ENCODE measurements at places on chromosomes 7 and 10.

DNA sequence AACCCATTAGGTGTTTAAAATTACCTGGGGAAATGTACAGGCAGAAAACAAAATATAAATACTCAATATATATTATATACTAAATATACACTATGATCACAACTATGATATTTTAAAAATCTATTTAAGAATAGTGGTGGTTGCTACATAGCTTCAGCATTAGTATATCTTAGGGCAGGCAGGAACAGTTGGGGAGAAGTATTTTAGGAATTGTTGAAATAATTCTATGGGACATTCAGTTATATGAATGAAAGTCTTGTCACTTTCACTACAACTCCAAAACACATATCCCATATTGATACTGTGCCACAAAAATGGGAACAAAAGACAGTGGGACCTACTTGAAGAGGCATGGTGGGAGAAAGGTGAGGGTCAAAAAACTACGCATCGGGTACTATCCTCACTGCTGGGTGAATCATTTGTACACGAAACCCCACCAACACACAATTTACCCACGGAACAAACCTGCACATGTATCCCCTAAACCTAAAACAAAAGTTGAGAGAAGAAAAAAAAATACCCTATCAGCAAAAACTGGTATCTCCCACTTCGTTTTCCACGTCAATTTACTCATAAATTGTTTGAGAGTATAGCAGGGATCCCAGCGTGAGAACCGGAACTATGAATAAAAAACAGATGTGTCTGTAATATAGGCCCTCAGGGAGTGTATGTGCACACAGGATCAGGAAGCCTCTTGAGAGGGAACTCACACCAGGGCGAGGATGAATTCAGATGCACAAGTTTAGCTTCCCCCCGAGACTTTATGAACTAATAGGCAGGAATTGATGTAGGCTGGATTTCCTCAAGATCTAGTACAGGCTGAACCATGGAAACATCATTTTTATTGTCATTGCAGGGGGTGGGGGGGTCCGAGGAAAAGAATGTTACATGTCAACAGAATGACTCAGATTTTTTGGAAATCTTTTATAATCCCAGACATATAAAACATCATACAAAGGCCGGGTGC lies 16.2 kb downstream of the SLC16A12 start:
- DNase-seq = no peak

GRCh38 chr10:5882961-5883360 lies 6.7 kb downstream of the ANKRD16 start:
- no peak for DNase-seq

DNA sequence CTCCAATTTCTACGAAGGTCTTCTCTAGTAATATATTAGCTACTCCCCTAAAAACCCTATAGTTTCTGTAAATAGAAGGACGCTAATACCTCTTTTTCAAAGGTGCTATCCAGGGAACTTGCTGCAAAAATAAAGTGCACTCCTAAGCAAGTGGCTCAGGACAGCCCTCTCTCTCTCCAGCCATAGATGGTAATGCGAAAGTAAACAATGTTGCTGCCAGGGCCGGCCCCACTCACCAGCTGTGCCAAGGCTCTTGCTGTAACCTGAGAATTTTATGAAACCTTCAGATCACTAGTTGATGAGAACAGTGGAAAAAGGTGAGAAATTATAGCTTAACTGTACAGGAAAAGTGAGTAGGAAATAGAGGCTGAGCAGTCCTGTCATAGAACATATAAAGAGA lies 10.9 kb upstream of the TAS2R39 start:
- no peak for DNase-seq

GRCh38 chr10:86252556-86252955 lies 114.0 kb downstream of the GRID1 start:
- no peak for DNase-seq

DNA sequence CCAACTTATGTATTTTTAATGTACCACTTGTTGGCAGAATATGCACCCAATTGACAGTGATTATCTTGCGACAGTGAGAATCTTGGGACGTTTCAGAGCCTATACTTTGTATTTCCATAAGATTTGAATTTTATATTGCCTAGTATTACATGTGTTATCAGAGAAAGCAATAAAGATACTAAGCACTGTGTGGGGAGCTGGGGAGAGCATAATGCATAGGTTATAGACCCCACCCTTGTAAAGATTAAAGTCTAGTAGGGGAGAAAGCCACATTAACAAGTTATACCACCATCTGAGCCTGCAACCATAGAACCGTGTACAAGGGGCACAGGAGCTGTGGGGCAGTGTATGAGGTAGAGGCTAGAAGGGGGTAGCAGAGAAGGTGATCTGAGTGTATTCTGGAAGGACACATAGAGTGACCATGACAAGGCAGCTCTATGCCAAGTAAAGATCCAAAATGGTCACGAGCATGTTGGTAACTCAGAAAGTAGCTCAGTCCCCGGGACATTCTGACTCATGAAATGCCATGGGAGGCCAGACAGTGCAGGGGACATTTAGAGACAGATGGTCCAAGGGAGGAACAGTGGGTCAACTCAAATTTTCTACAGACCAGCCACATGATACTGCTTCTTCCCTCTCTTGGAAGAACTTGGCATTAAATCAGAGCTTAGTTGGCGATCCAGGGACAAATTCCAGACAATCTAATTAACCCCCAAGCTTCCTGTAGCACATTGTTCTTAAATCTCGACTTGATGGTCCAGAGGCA lies 84.5 kb downstream of the ADRA2A start:
- DNase-seq = no peak

GRCh38 chr10:75283671-75284470 lies 48.1 kb upstream of the COMTD1 start:
- no peak for DNase-seq

- no peak for DNase-seq
These were observed 28.5 kb downstream of the DNAJB9 start for GRCh38 chr7:108598153-108598552.

GRCh38 chr10:86047588-86047987 lies 319.0 kb downstream of the GRID1 start:
- DNase-seq = no peak

GRCh38 chr7:157660971-157661610 lies 324.3 kb downstream of the DNAJB6 start:
- DNase-seq = no peak

GRCh38 chr10:88028654-88029053 lies 165.2 kb downstream of the PTEN start:
- no peak for DNase-seq

GRCh38 chr7:157679607-157680006 lies 342.8 kb downstream of the DNAJB6 start:
- no peak for DNase-seq

- DNase-seq = no peak
These were observed 1463.4 kb upstream of the CELF2 start for GRCh38 chr10:9554321-9554720.

DNA sequence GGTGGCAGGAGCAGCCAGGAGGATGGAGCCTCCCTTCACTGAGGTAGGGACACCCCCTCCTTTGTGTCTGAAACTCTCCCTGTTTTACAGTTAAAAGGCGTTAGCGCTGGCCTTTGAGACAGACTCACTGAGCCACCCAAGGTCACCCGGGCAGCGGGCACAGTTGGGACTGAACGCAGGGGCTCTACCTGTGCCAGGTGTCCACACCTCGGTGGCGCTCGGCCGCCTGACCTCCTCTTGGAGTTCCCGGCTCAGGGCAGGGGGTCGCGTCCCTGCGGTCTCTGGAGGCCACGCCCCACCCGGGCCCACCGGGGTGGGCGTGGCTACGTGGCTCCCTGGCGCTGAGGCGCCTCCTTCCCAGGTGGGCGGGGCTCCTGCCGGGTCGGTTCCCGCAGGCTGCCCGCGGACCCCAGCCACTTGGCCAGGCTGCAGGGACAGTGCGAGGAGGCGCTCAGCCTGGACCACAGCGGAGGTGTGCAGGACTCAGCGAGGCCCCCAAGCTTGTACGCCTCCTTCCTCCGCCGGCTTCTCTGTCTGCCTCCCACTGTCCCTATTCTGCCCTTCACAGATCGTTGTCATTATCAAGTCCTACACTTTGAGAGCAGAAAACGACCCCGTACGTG lies 39.9 kb upstream of the LEP start:
- DNase-seq = no peak

DNA sequence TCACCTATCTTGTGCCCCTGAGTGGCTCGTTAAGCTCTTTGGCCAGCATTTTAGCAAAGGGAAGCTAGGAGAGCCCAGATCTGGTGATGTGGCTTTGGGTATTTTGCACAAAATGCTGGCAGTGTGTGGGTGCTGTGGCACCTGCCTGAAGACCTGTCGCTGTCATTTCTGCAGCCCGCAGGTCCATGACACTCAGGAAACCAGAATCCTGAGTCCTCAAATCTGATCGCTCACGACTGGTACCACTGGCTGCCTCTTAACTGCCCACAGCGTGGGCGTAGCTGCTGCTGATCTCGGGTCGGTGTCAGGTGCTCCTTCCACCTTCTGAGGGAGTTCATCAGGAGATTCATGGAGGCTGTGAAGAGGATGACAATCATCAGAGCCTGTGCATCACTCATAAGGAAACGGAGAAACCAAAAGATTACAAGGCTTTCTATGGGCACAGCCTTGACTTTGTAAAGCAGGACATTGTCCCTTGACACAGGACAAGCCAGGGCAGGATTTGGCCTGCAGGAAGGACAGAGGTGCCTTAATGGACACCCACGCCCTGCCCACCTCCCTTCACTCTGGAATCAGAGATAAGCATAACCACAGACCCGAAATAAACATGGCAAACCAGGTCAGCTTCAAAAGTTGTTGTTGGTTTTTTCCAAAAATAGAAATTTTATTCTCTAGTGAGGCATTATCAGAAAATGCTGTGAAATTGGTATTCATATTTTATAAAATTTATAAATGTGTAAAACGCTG lies 71.0 kb upstream of the STK17A start:
- DNase-seq = no peak

GRCh38 chr10:5876181-5876768 lies 13.4 kb downstream of the ANKRD16 start:
- no peak for DNase-seq

DNA sequence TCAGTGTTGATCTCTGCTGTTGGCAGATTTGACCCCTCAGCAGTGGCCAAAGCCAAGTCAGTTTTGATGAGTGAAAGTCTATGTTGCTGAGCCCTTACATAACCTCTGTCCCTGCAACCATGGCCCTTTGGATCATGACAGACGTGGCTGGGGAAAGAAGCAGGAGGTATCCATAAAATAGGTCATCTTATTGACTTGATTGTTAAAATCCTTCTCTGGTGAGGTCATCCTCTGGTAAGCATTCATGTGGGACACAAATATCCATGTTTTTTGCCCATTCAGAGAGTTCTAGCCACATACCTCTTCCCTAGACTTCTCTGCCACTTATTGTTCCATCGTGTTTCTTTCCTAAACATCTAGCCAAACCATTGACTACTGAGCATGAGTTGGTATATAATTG lies 251.9 kb upstream of the PTER start:
- DNase-seq = no peak

DNA sequence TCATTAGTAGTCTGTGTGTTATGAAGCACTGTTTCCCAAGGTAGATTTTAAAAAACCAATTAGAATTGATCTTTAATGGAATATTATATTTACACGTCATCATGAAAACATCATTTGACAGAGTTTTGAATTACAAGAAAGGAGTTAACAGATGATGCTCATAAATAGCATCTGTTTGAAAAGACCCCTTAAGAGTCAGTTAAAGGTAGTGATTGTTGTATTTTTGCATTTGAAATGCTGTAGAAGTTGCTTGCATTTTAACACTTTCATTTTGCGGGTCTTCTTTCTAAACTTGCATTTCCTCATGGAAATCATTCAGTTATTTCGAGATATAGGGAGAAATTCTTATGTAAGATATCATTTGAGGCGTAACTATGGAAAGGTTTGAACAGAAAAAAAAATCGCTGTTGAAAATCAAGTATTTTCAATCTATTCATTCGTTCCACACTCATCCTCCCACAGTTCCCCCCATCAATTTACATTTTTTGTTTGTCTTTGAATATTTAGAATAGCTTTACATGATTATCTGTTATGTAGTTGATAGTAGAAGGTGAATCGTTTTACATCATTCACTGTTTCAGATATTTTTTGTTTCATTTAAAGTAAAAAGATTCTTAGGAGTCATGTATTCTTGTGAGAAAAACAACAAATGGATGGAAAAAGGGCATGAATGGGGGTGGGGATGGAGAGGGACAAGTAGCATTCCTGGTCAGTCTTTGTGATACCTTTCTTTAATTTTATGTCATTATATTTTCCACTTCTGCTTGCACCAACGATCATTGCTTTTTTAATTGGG lies 3.0 kb upstream of the SKIDA1 start:
- no peak for DNase-seq

GRCh38 chr7:50359995-50360925 lies 55.7 kb downstream of the IKZF1 start:
- DNase-seq = no peak

GRCh38 chr7:114173170-114173890 lies 241.3 kb upstream of the FOXP2 start:
- DNase-seq = no peak

DNA sequence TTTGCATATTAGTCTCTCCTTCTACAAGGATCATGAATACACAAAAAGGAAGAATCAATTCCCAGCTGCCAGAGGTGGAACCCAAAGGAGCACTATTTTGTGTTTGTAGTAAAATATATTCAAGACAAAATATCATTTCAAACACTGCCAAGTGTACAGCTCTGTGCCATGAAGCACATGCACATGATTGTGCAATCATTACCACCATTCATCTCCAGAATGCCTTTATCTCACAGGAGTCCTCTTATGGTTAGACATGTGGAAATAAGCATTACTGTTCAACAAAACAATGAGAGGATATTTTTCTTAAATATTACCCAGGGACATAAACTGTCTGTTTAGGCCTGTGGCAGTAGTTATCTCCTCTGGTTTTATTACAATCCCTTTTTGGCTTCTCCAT lies 151.4 kb upstream of the PPP1R3A start:
- DNase-seq = no peak

- no peak for DNase-seq
These were observed 208.7 kb downstream of the PAXIP1 start for GRCh38 chr7:154794147-154794780.

- no peak for DNase-seq
These were observed 3.4 kb downstream of the GNAT3 start for GRCh38 chr7:80508440-80508839.

DNA sequence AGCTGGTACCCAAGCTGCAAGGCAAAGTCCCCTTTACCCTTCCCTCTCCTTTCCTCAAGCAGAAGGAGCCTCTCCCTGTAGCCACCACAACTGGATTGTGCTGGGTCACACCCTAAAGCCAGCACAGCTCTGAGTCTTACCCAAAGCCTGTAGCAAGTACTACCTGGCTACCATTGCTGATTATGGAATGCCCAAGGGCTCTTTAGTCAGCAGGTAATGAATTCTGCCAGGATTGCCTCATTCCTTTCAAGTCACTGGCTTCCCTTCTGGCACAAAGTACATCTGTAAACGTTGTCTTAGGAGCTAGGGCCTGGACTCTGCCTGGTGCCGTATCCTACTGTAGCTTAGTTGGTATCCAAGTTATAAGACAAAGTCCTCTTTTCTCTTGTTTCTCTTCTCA lies 52.0 kb downstream of the FAS start:
- no peak for DNase-seq

- no peak for DNase-seq
These were observed 14.5 kb downstream of the EEPD1 start for GRCh38 chr7:36167403-36168050.
